ENCODE measurements at places on chromosomes 1 and 21. TPM values are rescaled to one million over a fixed set of nuclear protein-coding genes. Genes with fewer than 3 reads are reported as not detected.

DNA sequence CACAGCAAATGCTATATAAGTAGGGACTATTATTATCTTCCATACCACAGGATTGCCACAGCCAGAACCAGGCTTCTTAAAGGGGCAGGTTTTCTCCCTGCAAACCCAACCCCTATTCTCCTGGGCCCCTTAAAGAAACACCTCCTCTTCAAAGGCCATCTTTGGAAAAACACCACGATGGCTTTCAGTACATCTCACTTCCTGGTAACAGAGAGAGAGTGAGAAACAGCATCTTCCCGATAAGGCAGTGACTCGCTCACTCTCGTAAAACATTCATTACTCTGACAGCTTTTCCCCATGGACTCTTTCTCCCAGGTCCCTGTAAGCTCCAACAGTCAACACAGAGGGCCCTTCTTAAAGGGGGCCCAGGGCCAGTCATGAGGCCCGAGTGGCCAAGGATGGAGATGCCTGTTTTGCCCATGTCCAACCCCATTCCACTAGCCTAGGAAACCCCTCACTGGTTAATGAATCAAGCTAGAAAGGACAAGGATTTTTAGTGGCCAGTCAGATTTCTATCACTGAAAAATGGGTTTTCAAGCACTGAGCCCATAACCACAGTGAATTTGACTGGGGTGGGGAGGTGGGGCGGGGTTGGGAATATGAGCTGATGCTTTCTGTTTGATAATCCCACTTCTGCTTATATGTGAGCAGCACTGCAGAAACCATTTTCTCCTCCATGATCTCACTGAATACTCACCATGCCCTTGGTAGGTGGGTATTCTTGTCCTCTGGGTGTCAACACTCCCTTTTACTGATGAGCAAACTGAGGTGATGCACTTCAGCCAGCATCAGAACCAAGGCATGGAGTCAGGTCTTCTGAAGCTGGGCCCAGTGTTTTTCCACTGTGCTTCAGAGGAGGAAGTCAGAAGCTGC is 3.6 kb upstream of the NAV1 start:
- DNase-seq, result peak; percentile 94

SELENBP1 gene
- 23.3 TPM for total RNA-seq

FCRL6 gene
- not detected for total RNA-seq

GRCh38 chr1:160204526-160205241 is 500 bp upstream of the PEA15 start:
- no peak for DNase-seq

GRCh38 chr1:224235813-224236493 is 52.9 kb downstream of the DEGS1 start:
- DNase-seq, result no peak

DNA sequence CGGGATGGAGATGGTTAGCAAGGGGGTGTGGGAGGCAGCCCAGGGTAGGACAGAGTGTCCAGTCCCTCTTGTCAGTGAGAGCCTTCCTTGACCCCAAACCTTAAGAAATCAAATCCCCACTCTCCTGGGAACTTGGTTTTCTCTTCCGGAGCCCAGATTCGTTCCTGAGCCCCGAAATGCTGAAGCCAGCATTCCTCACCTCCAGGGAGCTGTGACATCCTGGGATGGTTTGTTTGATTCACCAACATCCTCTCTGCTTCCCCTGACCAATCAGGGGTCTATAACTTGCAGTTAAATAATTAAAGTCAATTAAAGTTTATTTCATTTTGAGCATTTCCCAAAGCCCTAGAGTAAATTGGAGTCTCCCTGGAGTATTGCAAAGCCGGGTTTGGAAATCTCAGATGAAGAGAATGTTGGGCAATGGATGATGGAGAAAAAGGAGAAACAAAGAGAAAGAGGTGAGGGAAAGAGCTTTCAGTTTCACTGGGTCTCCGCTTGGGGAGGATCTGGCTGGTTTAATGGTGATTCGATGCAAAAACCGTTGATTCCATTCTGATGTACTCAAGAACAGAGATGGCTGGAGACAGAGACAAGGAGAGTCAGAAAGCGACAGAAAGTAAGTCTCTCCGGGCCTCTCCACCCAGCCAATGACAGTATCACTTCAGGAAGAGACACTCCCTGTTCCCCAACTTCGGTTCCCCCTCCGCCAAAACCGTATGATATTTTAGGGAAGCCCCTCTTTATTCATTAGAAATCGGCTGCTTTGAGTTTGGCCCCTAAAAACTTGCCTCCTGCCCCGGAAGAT is 12.8 kb upstream of the ALX3 start:
- no peak for DNase-seq

- DNase-seq, result no peak
These were observed 350.8 kb downstream of the PTPRU start for GRCh38 chr1:29586991-29587745.

DNA sequence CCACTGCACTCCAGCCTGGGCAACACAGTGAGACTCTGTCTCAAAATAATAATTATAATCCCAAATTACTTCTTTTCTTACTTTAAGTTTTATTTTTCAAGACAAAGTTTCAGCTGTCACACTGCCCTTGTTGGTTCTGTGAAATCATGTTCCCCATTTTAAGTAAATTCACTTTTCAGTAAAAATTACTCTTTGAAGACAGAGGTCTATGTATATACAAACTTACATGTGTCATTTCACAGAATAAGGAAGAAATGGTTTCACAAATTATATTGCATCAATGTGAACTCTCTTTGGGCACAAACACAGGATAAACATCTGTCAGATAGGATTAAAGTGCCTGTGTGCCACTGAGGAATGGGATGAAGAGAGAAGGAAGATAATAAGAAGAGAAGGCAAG is 33.1 kb upstream of the ETS2 start:
- DNase-seq, result no peak

DNA sequence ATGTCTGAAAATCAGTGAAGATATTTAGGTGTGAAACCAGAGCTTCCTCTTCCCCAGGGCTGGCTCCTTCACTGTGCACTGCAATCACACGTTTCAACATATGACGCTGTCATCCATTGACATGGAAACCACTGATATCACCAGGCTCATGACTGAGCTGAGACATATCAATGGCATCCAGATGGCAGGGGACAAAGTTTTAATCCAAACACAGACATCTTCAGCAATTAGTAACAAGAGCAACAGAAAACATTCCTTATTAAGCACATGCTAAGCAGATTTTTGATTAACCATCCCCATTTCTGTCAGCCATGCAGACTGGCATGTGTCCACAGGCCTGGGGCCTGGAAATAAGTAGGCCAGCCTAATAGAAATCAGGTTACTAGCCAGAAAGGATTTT is 108.0 kb upstream of the ADAR start:
- DNase-seq, result no peak

NBPF6 gene
- not detected for total RNA-seq

PTGS2 gene
- total RNA-seq, result 3.0 TPM

LAX1 gene
- under 0.01 TPM for total RNA-seq

UTP25 gene
- total RNA-seq, result 10.6 TPM

GRCh38 chr1:175933801-175934200 is 190.4 kb upstream of the TNR start:
- DNase-seq, result peak; percentile 85

- no peak for DNase-seq
These were observed 85.8 kb downstream of the UBR4 start for GRCh38 chr1:19124273-19124672.

DNA sequence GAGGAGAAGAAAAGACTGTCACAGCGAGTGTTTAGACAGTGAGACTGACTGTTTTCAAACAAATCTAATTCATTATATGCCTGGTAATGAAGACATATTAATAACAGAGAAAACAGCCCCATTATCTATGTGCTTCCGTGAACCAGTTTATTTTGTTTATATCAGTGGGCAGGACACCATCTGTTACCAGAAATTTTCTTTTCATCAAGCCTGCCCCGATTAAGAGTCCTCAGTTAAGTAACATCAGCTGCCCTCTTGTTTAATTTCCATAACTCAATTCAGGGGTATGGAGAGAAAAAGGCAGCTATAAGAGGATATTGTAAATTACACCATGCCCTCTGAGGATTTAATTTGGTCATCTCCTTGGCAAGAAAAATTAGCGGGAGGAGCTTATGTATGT is 94.0 kb downstream of the TMEM200B start:
- DNase-seq, result no peak

DNA sequence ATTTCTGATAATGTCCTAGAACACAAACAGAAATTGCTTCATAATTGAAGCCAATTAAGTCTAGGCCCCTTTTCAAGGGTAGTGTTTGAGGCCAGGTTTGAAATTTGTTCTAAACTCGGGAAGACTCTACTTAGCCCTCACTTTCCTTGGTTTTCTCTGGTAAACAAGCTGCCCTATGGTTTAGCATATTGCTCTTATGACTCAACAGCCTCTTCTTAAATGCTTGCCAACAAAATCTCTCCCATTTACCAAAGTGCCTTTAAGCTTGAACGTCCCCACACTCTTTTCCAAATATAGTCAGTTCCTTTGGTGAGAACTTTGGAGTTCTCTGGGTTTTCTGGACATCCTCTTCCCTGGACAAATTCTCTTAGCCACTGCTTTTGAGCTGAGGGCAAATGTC is 5.8 kb upstream of the LCE6A start:
- DNase-seq, result no peak

DNA sequence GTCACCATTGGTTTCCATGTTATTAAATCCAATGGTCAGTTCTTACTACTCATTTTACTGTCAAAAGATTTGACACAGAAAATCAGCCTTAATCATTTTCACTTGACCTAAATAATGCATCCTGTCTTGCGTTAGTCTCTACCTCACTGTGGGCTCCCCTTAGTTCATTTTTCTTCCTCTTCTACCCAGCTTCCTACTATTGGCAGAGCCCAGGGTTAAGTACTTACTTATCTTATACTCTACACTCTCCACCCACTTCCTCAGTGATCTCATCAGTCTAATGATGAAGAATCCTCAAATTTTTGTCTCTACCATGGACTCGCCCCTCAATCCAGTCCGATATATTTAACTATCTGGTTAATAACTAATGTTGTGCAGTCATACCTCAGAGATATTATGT is 735.9 kb downstream of the KCNT2 start:
- DNase-seq, result no peak

DNA sequence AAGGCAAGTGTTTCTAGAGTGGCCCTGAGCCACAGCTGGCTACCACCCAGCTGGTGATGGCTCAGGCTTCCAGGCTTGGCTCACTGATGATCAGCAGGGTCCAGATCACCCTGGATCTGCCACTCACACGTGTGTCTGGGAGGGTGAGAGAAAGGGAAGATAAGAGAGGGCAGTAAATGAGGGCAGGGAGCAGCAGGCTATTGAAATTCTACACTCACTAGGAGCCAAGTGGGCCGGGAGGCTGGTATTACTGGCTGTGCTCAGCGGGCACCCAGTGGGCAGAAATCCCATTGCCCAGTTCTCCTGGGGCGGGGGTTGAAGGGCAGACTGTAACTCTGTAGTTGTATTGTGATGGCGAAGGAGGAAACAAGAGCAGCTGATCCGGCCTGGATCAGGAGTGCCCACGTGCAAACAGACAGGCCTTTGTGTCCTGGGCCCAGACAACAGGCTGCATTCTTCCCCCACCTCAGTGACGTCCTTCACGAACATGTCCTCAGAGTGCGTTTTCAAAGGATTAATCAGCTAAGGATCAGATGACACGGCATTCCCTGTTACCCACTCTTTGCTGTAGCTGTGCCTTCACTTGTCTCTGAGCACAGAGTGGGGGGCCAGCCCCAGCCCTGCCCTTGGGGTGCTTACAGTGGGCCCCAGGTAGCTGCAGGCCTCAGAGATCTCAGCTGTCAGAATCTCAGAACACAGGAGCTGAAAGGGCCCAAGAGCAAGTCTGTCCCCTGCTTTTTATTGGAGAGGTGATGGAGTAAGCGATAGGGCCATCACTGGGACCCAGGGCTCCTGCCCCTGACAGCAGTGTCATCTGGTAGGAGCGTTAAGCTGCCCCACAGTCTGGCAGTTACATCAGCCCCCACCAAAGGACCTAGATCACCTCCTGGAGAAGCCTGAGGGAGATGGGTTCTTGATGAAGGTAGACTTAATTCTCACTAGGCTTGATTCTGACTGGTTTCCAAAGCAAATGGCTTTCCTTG is 60.5 kb downstream of the ATP1A1 start:
- peak; percentile 4 for DNase-seq

DNA sequence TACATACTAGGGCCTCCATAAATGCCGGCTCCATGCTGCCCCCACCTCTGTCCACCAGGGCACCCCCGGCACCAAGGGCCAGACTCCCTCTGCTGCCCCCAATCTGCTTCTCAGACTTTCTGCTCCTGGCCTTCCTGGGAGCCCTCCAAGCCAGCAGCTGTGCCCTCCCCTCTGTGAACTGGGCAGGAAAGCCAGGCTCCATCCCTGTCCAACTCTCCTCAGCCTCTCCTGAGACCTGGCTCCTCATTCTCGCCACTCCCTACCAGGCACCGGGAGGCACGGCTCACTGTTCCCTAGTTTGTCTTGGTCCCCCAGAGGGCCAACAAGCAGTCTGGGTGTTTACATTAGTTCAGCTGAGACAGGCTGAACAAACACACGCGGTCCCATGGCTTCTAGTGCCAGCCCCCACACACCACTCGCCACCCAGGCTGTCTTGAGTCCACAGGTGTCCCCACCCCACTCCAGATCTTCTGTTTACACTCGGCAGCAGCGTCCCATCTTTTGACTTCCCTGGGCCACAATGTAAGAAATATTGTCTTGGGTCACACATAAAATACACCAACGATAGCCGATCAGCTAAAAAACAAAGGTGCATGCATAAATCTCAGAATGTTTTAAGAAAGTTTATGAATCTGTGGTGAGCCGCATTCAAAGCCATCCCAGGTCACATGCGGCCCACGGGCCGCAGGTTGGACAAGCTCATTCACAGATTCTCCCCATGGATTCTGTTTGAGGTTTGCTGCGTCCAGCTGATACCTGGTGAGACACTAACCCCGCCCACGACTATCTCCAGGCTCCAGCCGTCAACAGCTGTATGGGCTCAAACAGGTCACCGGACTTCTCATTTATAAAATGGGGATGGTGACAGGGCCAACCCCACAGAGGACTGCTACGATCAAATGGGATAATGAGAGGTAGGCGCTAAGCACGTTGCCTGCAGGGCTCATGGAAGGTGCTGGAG is 29.5 kb upstream of the ECE1 start:
- peak; percentile 64 for DNase-seq

- DNase-seq, result no peak
These were observed 63.3 kb downstream of the MEF2D start for GRCh38 chr1:156437037-156437867.

DNA sequence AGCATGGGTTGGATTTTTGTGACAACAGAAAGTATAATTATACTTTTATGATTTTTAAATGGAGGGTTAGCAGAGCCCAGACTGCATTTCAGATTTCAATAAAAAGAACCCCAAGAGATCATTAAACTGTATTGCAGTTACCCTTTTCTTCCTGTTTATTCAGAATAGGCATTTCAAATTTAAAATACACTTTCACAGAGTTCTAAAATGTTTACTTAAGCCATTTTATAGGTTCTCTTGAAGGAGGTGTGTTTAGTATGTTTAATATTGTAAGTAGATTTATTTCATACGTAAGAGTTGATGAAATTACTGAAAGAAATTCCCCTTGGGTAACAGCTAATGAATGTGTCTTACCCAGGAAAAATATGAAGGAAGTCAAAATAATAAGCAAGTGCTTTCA is 17.4 kb downstream of the UAP1 start:
- DNase-seq, result no peak

Measured in fibroblast of villous mesenchyme (primary cell).